ENCODE measurements at places on chromosomes 11 and 22.

DNA sequence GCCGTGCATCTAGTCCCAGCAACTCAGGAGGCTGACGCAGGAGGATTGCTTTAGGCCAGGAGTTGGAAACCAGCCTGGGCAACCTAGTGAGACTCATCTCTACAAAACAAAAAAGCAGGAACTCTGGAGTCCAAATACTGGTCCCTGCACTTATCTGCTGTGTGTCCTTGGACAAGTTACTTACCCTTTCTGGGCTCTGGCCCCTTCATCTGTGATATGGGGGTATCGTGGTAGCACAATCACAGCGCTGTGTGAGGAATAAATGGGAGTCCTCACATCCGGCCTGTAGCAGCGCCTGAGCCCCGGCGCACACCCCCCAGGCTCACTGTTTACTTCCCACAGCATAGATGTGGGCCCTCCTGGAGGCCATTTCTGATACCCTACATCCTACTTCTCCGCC lies 44.2 kb upstream of the MYH9 start:
- no peak for DNase-seq

GRCh38 chr11:20966489-20966888 lies 297.1 kb downstream of the NELL1 start:
- no peak for DNase-seq

DNA sequence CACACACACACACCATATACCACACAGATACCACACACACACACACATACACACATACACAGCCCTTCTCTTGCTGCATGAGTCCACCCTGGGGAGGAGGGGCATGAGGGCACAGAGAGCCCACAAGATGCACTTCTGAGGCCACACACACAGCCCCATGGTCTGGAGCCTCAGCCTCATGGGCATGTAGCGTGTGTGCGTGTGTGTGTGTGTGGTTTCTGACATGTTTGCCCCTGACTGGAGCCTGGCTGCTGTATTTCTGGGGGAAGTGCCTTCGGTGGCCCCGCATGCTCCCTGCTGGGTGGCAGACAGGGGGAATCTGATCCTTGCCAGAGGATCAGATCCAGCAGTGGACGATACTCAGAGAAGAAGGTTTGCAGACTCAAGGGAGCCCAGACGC lies 97.0 kb upstream of the PRR5 start:
- DNase-seq = no peak

GRCh38 chr11:91947215-91947820 lies 277.3 kb upstream of the FAT3 start:
- DNase-seq = no peak

DNA sequence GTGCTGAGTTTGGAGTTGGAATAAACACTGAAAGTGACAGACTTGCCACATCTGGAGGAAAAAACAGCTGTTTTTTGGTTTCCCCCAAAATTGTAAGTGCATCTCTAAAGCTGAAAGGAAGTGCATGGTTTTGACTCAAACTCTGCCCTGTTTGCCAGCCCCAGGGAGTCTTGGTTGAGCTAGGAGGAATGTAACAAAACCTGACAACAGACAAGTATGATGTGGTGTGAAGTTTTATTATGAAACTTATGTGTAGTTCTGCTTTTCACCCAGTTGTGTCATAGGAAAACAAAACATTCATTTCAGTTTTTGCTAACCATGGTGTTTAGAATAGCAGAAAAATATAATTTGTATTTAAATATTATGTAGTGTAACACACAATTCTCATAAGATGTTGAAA lies 31.7 kb upstream of the PDE3B start:
- DNase-seq = no peak

- DNase-seq = no peak
These were observed 4.8 kb downstream of the GRAMD1B start for GRCh38 chr11:123434911-123435310.

DNA sequence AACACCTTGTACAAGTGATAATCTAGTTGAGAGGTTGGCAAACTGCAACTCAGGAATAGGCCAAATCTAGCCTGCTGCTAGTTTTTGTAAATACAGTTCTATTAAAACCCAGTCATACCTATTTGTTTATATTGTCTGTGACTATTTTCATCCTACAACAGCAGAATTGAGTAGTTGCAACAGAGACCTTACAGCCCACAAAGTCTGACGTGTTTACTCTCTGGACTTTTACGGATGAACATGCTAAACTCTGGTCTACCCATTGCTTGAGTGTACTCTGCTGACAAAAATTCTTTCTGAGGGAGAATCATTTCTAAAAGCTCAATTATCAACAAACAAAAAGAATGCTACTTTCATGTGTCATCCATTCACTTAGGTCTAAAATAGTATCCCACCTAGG lies 287.0 kb downstream of the DYNC2H1 start:
- no peak for DNase-seq

DNA sequence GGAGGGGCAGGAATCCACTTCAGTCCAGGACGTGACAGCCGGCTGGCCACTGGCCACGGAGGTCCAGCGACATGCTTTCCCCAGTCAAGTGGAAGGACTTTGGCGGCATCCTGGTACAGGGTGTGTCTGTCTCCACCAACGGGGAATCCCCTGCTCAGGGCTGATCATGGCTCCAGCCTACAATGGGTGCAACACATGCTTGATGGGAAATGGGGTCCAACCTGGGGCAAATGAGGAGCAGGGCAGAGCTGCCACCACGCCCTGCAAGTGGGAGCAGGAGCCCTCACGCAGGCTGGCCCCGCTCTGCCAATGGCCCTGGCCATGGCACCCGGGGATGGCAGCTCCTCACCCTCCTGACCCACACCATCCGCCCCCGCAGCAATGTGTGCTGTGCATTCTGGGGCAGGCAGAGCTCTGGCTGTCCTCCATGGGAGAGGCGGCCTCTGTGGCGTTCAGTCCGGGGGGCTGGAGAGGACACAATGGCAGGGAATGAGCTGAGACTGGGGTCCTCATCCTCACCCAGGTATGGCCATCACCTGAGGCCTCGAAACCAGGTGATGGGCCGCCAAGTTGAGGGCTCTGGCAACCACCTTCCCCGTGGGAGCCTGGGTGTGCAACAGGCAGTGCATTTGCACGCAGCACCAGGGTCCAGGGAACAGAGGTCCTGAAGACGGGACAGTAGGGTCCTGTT lies 5.8 kb upstream of the SEPTIN5 start:
- DNase-seq = no peak

DNA sequence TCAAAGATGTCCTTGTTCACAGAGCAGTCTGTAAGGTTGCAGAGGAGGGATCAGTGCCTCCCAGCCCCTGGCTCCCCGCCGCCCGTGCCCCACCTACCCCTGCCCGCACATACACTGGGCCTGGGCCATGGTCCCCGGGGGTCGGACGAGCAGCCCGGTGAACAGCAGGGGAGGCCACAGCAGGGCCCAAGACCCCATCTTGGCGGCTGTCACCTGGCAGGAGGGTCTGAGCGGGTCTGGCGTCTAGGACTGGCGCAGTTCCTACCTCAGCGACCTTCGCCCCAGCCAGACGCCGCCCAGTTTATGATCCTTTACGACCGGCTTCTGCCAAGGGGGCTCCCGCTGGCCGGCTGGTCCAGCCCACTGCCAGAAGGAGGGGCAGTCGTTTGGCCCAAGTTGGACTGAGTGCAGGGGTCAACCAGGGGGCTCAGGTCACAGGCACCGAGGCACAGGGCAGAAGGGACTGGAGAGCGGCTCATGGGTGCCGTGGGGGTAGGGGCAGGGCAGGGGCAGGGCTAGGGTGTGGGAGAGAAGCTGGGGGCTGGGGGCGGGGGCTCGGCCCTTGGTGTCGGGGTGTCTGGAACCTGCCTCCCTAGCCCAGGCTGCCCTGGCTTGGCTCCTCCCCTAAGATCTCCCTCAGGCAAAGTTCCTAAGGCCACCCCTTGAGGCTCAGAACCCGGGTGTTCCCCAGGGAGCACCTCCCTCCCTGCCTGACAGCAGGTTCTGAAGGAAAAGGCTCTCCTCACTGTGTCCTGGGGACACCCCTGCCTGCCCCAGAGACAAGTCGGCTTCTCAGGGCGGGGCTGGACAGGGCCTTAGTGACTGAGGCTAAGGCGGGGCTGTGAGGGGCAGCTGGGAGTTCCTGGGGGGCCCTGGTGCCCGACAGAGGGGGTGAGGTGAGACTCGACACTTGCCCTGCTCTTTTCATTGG lies at the start of gene CDHR5:
TSS of gene CDHR5 (minus strand) at position 251 of the 931 bp plus-strand sequence. CDS start at position 198, 53 bp downstream.
- no peak for DNase-seq

GRCh38 chr22:47835726-47836125 lies 1073.3 kb downstream of the TBC1D22A start:
- no peak for DNase-seq

DNA sequence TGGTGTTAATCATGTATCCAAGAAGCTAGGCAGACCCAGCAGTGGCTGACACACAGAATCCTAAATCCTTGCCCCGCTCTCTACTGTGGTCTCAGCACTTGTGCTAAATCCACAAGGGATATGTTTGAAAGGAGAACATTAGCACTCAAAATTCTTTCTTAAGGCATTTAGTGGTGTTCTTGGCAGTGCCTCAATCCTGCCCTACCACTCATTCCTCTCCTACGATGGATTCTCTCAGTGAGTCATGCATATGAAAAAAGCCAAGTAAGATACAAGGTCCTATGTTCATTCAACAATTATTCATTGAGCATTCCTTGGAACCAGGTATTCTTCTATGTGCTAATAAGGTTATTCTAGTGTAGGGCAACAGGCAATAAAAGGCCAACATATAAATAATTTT lies 31.2 kb downstream of the RRP8 start:
- no peak for DNase-seq

GRCh38 chr11:22703040-22703439 lies 36.6 kb downstream of the GAS2 start:
- peak; percentile 16 for DNase-seq

- no peak for DNase-seq
These were observed 710.6 kb upstream of the CCDC179 start for GRCh38 chr11:23570828-23571227.

- no peak for DNase-seq
These were observed 6.5 kb upstream of the CSTPP1 start for GRCh38 chr11:46930089-46930488.

GRCh38 chr11:8008212-8008611 lies 21.1 kb downstream of the EIF3F start:
- no peak for DNase-seq

DNA sequence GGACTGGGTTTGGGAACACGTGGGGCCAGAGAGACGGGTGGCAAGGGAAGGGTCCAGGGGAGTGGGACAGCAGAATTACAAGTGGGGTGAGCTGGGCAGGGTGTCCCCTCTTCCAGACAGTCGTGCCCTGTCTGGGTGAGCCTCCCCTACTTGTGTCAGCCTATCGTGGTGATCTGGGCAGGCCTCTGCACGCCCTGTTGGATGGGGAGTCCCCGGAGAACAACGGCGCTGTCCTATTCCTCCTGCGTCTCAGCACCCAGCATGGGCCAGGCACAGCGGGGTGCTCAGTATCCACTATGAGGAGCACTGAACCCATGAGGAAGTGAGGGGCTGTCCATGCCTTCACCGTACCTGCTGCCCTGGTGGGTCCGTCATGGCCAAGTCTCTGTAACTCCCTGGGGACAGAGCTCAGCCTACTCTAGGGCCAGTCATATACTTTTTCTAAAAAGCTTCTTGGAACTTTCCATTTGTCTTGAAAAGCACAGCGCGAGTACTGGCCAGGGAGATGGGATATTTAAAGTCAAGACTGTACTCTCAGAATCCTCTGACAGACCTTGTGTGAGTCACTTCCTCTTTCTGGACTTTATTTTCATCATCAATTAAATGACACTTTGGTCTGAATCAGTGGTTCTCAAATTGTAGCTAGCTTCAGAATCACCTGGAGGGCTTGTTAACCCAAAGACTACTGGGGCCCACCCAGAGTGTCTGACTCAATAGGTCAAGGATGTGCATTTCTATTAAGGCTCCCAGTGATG lies 81.7 kb upstream of the NECTIN1 start:
- DNase-seq = no peak

- DNase-seq = no peak
These were observed 5.9 kb downstream of the LRRC32 start for GRCh38 chr11:76664578-76665061.

DNA sequence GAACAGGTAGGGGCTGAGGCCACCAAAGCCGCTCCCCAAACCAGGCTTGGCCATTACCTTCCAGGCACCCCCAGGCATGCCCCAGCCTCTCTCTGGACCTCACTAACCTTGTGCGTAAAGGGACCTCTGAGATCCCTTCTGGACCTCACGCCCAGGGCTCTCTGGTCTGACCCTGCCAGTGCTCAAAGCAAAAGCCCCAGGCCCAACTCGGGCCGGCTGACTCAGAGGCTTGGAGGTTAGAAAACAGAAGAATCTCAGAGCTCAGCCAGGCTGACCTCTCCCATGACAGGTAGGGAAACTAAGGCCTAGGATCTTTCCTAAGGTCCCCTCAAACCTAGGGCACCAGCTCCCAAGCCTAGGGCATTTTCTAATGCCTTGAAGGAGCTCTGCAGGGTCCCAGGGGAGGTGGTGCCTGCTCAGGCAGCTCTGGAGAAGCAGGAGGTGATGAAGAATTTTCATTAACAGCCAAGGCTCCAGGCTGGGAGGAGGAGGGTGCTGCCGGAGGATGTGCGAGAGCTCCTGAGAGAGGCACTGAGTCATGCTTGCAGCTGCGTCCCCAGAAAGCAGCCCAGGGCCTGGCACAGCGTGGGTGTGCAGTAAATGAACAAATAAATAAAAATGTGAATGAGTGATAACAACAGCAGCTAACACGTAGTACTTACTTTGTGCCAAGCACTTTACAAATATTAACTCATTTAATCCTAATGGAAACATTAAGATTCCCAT lies 25.6 kb downstream of the ARRB1 start:
- DNase-seq = no peak

- no peak for DNase-seq
These were observed 42.4 kb downstream of the SMCO4 start for GRCh38 chr11:93500759-93501158.

DNA sequence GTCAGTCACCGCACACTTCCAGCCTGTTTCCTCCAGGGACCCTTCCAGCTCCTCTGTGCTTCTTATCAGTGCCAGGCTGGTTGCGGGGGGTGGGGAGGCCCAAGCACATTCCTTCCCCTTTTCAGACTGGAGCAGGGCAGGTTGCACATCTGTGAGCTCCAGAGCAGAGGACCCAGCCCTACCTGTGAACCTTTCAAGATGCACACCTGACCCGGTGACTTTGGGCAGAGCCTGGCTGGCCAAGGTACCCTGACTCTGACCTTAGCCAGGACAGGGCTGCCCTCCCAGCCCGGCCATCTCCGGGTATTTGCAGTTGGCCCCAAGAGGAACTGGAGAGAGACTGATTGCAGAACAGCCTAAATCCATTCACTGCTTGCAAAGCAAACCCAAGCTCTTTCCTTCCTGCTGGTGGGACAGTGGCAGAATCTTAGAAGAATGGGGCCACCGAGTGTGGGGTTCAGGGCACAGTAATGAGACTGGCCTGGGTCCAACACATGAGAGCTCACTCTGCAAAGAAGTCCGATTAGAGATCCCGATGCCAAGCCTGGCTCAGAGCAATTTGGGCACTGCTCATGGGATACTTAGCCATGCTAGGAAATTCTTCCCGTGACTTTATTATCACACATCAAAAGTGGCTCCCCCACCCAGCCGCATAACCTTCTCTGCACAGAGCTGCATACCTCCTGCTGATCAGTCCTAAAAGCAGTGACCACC lies 64.7 kb upstream of the CCND1 start:
- DNase-seq = no peak

DNA sequence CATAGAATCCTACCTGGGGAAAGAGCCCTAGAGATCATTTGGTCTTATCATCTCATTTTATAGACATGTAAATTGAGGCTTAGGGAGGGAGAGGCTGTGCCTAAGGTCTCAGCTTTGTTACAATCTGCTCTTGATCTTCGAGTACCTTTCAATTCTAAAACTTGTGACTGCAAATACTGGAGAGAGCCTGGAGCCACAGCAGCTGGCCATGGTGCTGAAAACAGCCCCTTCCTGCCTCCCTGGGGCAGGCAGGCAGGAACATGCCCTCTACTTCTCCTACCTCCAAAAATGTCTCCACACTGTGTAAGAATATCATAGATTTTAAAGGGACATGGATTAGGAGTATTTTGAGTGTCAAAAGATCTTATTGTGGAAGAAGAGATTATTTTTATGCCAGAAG lies 52.2 kb downstream of the C22orf42 start:
- no peak for DNase-seq
